ENCODE measurements at places on chromosomes 2 and 18.

- DNase-seq, result no peak
These were observed 105.6 kb downstream of the PIGN start for GRCh38 chr18:62081248-62081647.

- no peak for DNase-seq
These were observed 278.9 kb downstream of the TSN start for GRCh38 chr2:122034344-122034743.

GRCh38 chr2:214127571-214127970, 283.3 kb upstream of the VWC2L start:
- no peak for DNase-seq

GRCh38 chr2:56749152-56749752, 565.5 kb downstream of the CCDC85A start:
- DNase-seq, result peak; percentile 55

DNA sequence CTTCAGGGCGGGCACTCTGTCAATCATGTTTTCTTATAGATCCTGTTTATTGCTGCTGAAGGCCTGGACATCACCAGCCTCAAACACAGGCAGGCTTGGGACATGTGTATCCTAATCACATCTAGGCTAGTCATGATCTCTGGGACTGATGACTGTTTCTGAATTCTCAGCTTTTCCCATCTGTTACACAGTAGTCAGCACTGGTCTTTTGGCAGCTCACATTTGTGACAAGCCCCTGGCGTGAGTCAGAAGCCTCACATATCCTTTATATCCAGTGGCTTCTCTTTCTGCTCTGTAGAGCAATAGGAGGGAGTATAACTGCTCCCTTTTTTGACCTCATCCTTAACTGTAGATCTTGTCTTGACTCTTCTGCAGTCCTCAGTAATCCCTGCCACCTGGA, 4.5 kb downstream of the SEMA4F start:
- DNase-seq, result no peak

- DNase-seq, result no peak
These were observed 17.1 kb upstream of the TMEM178A start for GRCh38 chr2:39648580-39648979.

DNA sequence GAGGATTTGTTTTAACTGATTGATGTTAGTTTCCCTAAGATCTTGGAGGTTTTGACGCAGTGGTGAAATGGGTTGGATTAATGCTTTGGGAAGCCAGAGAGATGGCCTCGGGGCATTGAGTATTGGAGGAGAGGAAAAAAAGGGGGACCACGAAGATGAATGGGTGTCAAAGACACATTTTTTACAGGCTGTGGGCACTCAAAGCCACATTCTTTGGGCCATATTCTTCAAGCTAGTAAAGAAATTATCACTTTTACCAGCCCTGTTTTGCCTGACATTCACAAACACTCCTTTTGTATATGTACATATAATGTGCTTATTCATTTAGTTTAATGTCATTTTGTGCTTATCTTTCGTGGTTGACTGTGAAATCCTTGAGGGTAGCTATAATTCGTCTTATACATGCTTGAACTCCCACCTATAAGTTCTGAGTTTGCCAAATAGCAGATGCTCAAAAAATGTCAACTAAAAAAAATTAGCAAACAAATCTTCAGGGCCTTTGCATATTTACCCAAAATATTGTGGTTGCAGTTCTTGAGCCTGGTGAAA, 146.3 kb downstream of the ARL6IP6 start:
- no peak for DNase-seq

DNA sequence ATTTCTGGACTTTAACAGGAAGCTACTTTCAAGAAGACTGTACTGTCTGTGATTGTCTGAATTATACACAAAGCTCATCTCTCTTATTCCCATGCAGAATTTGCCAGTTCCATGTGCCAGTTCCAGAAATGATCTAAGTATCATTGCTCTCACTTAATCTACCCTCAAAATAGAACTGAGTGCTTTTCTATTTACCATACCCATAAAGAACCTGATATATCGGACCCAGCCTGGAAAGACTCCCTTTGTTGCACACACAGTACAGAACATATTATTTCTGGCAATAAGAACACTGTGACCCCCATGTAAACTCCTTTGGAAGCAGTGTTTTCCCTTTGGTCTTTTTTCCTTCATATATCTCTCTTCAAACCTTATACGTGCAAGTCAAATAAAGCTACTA, 102.3 kb upstream of the TTN start:
- DNase-seq, result no peak

- DNase-seq, result peak; percentile 20
These were observed 18.9 kb upstream of the THOC1 start for GRCh38 chr18:286515-287310.

- no peak for DNase-seq
These were observed 318.7 kb downstream of the PDE11A start for GRCh38 chr2:177753682-177754491.
